ENCODE measurements at places on chromosomes 12 and 14.

DNA sequence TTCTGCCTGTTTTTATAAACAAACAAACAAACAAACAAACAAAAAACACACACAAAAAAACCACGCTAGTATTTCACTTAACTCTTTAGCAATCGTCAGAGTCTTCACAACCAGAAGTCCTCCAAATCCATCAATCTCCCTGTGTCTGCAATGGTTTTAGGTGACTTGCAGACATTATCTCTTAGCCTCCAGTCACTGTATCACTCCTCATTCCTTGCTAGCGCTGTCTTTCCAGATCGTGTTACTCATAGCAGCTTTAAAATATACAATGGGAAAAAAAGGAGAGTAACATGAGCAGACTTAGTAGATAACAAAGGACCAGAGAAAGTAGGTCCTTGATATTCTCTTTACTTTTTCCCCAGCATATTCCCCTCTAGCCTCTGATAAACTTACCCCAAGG, 15.5 kb upstream of the ETNK1 start:
- H3K27me3 ChIP-seq = no peaks in the 10 kb centered on the region
- H3K4me1 ChIP-seq = no peaks in the 10 kb centered on the region
- ATAC-seq = no peak
- H3K4me3 ChIP-seq = no peak overlapping the region
- no peak overlapping the region for H3K27ac ChIP-seq

GRCh38 chr12:233615-233968, 19.6 kb upstream of the SLC6A12 start:
- H3K27ac ChIP-seq = no peak overlapping the region
- ATAC-seq = peak; percentile 41
- H3K4me3 ChIP-seq = no peak overlapping the region
- no peaks in the 10 kb centered on the region for H3K4me1 ChIP-seq
- H3K36me3 ChIP-seq = no peaks in the 10 kb centered on the region
- peaks cover 26% of the 10 kb centered on the region for H3K27me3 ChIP-seq

DNA sequence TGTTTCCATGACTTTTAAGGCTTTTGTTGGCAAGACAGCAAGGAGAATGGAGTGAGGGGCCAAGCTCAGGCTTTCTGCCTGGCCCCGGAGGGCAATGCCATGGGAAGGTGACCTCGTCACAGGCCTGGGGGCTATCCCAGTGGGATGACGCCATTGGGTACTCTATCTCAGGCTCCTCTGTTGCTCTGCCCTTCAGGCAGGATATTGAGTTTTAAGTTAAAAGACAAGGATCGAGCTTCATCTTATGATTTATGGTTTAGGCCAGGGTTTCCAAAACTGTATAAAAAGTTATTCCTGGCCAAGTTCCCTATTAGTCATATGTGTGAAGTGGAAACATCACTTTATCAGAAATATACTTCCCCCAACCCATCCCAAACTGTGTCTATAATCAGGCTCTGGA, 127.7 kb downstream of the ZFP36L1 start:
- no peak overlapping the region for H3K4me3 ChIP-seq
- no peaks in the 10 kb centered on the region for H3K27me3 ChIP-seq
- peaks cover 53% of the 10 kb centered on the region for H3K4me1 ChIP-seq
- ATAC-seq = no peak
- peak overlapping the region; percentile 82 for H3K27ac ChIP-seq

GRCh38 chr14:78610994-78611393, 440.8 kb downstream of the NRXN3 start:
- no peak overlapping the region for H3K4me3 ChIP-seq
- H3K4me1 ChIP-seq = no peaks in the 10 kb centered on the region
- H3K27ac ChIP-seq = no peak overlapping the region
- H3K27me3 ChIP-seq = no peaks in the 10 kb centered on the region

DNA sequence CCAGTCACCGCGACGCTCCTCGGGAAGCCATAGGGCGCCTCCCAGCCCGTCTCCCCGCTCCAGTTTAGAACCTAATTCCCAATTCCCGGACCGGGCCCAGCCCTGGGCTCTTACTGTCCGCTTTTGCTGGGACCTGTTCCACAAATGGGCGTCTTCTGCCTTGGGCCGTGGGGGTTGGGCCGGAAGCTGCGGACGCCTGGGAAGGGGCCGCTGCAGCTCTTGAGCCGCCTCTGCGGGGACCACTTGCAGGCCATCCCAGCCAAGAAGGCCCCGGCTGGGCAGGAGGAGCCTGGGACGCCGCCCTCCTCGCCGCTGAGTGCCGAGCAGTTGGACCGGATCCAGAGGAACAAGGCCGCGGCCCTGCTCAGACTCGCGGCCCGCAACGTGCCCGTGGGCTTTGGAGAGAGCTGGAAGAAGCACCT, 797 bp downstream of the UNG start:
- peaks cover 2% of the 10 kb centered on the region for H3K4me1 ChIP-seq
- peak overlapping the region; percentile 49 for H3K4me3 ChIP-seq
- H3K36me3 ChIP-seq = no peaks in the 10 kb centered on the region
- H3K27me3 ChIP-seq = no peaks in the 10 kb centered on the region
- peak overlapping the region; percentile 40 for H3K27ac ChIP-seq
- ATAC-seq = peak; percentile 66

DNA sequence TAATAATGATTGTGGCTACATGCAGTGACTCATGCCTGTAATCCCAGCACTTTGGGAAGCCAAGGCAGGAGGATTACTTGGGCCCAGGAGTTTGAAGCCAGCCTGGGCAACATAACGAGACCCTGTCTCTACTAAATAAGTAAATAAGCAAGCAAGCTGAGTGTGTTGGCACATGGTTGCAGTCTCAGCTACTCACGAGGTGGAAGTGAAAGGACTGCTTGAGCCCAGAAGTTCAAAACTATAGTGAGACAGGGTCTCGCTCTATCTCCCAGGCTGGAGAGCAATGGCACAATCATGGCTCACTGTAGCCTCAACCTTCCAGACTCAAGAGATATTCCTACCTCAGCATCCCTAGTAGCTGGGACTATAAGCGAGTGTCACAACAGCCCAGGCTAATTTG, 64.7 kb downstream of the RPS6KA5 start:
- peak overlapping the region; percentile 55 for H3K27ac ChIP-seq
- peaks cover 14% of the 10 kb centered on the region for H3K36me3 ChIP-seq
- H3K4me1 ChIP-seq = no peaks in the 10 kb centered on the region
- H3K4me3 ChIP-seq = no peak overlapping the region

- H3K27ac ChIP-seq = peak within 1 kb of the TSS; percentile 98
- peak within 1 kb of the TSS; percentile 98 for H3K4me3 ChIP-seq
- H3K36me3 ChIP-seq = peaks cover 26% of the 10 kb centered on the region
- peak; percentile 88 for ATAC-seq
- peaks cover 4% of the 10 kb centered on the region for H3K4me1 ChIP-seq
Measured at GRCh38 chr14:101761032-101761880, at the start of gene PPP2R5C. TSS of gene PPP2R5C (plus strand) at chr14:101761709. CDS start at chr14:101761894, 185 bp downstream.

DNA sequence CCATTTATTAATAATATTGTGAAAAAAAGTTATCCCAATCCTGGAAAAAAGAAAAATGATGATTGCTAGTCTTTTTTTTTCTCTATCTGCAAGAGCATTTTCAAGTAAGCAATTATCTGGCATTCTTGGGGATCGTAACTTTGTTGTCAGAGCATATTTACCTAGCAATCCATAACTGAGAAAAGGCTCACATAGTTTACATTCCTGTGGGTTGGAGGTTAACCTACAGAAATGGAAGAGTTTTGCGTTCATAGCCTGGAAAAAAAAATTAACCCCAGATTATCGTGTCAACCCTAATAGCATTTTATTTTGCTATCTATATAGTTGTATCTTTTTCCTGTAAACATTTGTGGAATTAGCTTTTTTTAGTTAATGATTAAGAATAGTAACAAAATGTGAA, 292.3 kb downstream of the DAD1 start:
- peaks cover 6% of the 10 kb centered on the region for H3K27me3 ChIP-seq
- no peak overlapping the region for H3K27ac ChIP-seq

GRCh38 chr12:2323532-2324255, 270.9 kb downstream of the CACNA1C start:
- peak overlapping the region; percentile 64 for H3K27ac ChIP-seq
- no peaks in the 10 kb centered on the region for H3K27me3 ChIP-seq
- ATAC-seq = no peak
- peaks cover 18% of the 10 kb centered on the region for H3K4me1 ChIP-seq
- H3K4me3 ChIP-seq = no peak overlapping the region
- no peaks in the 10 kb centered on the region for H3K36me3 ChIP-seq

DNA sequence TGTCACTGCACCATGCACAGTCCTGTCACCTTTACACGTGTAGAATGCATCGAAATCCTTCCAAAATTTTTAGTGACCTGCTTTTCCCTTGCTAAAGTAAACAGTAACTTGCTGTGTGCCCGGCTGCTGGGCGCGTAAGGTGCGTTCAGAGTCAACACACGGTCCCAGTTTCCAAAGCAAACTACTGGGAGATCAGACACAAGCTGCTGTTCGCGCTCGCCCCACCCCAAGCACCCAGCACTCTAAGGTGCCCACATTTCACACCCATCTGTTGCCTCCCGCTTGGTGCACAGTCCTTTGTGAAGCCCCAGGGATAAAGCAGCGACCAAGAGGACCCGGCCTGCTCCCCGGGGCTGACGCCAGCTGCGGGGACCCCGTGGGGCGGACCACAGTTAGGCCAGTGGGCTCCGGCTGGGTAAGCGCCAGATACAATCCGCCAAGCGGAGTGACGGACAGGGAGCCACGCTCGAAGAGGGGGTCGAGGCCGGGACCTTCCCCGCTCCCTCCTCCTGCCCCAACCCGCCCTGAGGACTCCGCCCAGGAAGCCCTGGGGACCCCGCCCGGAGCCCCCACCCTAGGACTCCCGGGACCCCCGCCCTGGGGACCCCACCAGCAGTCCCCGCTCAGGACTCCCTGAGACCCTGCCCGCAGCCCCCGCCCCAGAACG, 633 bp downstream of the STX2 start:
- peak overlapping the region; percentile 89 for H3K27ac ChIP-seq
- H3K4me1 ChIP-seq = no peaks in the 10 kb centered on the region
- H3K27me3 ChIP-seq = no peaks in the 10 kb centered on the region
- H3K36me3 ChIP-seq = no peaks in the 10 kb centered on the region
- peak; percentile 16 for ATAC-seq

DNA sequence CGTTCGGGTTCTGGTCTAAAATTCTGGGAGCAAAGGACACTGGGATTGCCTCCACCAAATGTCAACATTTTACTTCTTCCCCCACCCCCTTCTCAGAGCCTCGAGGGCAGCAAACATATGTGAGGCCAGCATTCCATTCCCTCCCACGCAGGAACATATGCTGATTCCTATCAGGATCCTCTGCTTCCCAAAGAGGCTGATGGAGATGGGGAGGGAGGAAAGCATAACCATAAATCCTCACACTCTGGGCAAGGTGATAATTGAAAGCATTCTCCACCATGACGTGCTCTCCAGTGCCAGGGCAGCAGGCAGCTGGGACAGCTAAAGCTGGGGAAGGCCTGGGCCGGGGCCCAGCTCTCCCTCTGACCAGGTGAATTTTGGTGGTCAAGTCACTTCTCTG, 395.0 kb downstream of the ZFP36L1 start:
- H3K4me1 ChIP-seq = peaks cover 36% of the 10 kb centered on the region
- ATAC-seq = no peak
- H3K4me3 ChIP-seq = no peak overlapping the region
- no peaks in the 10 kb centered on the region for H3K36me3 ChIP-seq

DNA sequence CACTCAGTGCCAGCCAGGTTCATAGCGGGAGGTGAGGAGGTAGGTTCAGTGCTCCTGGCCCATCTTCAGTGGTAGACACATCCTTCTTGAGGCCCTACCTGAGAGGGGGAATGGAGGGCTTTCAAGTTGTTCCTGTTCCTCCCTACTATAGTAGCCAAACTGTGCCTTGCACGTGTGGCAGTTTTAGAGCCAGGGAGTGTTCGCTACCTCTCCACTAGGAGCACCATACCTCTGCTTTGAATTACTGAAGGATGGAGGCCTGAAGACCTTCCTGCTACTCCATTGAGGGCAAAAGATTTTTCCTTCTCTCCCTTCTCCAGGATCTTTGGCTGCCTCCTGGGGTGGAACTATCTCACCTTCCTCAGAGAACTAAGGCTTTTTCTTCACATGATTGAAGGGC, 5.9 kb upstream of the ALG10 start:
- no peaks in the 10 kb centered on the region for H3K36me3 ChIP-seq
- no peaks in the 10 kb centered on the region for H3K4me1 ChIP-seq
- H3K27ac ChIP-seq = no peak overlapping the region
- no peak overlapping the region for H3K4me3 ChIP-seq
- ATAC-seq = no peak

DNA sequence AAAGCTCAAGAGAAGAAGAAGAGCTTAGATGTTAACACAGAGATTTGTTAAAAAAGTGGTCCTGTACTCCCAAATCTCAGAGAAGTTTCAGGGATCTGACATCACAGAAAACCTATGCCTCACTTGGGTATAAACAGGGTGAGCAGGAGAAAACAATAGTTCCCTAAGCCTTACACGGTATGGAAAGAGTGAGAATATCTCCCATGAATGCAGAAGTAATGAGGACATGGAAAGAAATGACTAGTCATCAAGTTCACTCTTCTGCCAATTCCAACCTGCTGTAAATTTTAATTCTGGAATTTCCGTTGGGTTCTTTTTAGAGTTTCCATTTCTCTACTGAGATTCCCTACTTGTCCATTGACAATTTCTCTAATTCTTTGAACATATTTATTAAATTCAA, 6.2 kb upstream of the PTGER2 start:
- peaks cover 8% of the 10 kb centered on the region for H3K27me3 ChIP-seq
- no peaks in the 10 kb centered on the region for H3K36me3 ChIP-seq
- peaks cover 10% of the 10 kb centered on the region for H3K4me1 ChIP-seq
- no peak overlapping the region for H3K4me3 ChIP-seq
- H3K27ac ChIP-seq = no peak overlapping the region
- no peak for ATAC-seq

DNA sequence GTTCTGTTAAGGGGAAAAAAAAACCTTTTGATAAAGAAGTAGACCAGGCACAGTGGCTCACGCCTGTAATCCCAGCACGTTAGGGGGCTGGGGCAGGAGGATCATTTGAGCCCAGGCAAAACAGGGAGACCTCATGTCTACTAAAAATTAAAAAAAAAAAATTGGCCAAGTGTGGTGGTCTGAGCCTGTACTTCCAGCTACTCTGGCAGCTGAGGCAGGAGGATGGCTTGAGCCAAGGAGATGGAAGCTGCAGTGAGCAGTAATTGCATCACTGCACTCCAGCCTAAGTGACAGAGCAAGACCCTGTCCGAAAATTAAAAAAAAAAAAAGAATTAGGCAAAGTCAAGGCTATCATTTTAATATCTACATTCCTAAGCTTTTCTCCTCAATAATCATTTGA, 124.8 kb upstream of the CPM start:
- no peak for ATAC-seq
- H3K4me3 ChIP-seq = no peak overlapping the region
- H3K36me3 ChIP-seq = no peaks in the 10 kb centered on the region
- no peaks in the 10 kb centered on the region for H3K27me3 ChIP-seq
- no peak overlapping the region for H3K27ac ChIP-seq

- no peak overlapping the region for H3K4me3 ChIP-seq
- no peaks in the 10 kb centered on the region for H3K4me1 ChIP-seq
- no peak for ATAC-seq
- no peaks in the 10 kb centered on the region for H3K36me3 ChIP-seq
- no peak overlapping the region for H3K27ac ChIP-seq
Measured at GRCh38 chr12:51012570-51013236, 13.5 kb downstream of the SLC11A2 start.

GRCh38 chr12:113287899-113288282, 47.0 kb downstream of the SLC8B1 start:
- H3K27ac ChIP-seq = no peak overlapping the region
- H3K36me3 ChIP-seq = peaks cover 100% of the 10 kb centered on the region
- ATAC-seq = no peak
- H3K4me1 ChIP-seq = no peaks in the 10 kb centered on the region
- no peaks in the 10 kb centered on the region for H3K27me3 ChIP-seq

- no peak overlapping the region for H3K27ac ChIP-seq
- no peaks in the 10 kb centered on the region for H3K27me3 ChIP-seq
- no peaks in the 10 kb centered on the region for H3K4me1 ChIP-seq
- no peaks in the 10 kb centered on the region for H3K36me3 ChIP-seq
- ATAC-seq = no peak
Measured at GRCh38 chr12:76726626-76727025, 37.3 kb upstream of the ZDHHC17 start.

GRCh38 chr12:6764011-6764828, 1.9 kb upstream of the PTMS start:
- peak; percentile 87 for ATAC-seq
- H3K36me3 ChIP-seq = no peaks in the 10 kb centered on the region
- H3K4me1 ChIP-seq = peaks cover 55% of the 10 kb centered on the region
- peak overlapping the region; percentile 16 for H3K4me3 ChIP-seq
- H3K27ac ChIP-seq = peak overlapping the region; percentile 97
